ENCODE measurements at places on chromosomes 2 and 18.
A peak's percentile ranks its signal among the peaks of the same experiment; 100 is the strongest.

DNA sequence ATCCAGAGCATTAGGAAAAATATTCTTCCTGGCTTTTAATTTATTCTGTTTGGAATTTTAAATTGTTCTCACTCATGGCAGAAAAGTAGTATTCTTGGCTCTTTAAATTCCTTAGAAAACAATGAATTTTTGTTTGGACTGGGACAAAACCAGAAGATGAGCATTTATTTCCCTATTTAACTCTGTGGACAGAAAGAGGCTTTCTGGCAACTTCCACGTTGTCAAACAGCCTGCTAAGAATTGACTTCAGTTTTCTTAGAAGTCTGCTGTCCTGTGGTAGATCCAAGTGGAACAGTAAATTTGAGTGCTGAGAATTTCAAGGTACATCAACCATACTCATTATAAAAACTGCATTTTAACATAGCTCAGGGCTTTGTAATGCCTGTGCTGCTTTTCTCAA, 83.8 kb downstream of the MGAT5 start:
- no peak for DNase-seq
- no peak overlapping the region for H3K4me3 ChIP-seq
- H3K27ac ChIP-seq, result no peak overlapping the region
- H3K4me1 ChIP-seq, result no peaks in the 10 kb centered on the region
- no peaks in the 10 kb centered on the region for H3K27me3 ChIP-seq
- H3K36me3 ChIP-seq, result no peaks in the 10 kb centered on the region

- DNase-seq, result no peak
- no peaks in the 10 kb centered on the region for H3K36me3 ChIP-seq
- H3K27me3 ChIP-seq, result no peaks in the 10 kb centered on the region
- H3K4me3 ChIP-seq, result no peak overlapping the region
- H3K27ac ChIP-seq, result no peak overlapping the region
Observed at GRCh38 chr2:144441711-144442141, 78.2 kb downstream of the ZEB2 start.

GRCh38 chr2:38284971-38285370, 92.1 kb downstream of the ATL2 start:
- no peak for DNase-seq
- no peaks in the 10 kb centered on the region for H3K4me1 ChIP-seq
- no peak overlapping the region for H3K4me3 ChIP-seq
- H3K27ac ChIP-seq, result no peak overlapping the region
- no peaks in the 10 kb centered on the region for H3K36me3 ChIP-seq
- peaks cover 4% of the 10 kb centered on the region for H3K27me3 ChIP-seq

DNA sequence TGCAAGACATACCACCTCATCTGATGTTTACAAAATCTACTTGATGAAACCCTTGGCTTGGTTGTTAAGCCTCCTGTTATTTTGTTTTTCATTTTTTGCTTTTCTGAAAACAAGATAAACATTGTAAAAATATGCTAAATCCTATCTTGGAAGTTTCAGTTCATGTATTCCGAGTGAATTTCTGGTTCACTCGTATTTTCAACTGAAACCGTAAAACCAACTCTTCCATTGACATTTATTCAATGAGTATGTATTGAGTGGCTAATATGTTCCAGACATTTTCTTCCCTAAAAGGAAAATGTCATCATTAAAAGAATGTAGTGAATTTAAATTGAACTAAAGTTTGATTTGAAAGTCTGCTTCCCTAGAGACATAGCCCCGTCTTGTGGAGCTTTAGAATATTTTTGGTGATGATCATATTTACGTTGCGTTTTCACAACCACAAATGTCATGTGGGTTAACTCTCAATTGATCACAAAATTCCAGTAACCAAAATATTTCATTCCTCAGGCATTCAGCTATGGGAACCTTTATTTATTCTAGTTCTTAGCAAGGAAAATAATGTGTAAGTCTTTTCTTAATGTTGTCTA, 204.2 kb downstream of the MBD2 start:
- no peaks in the 10 kb centered on the region for H3K4me1 ChIP-seq
- H3K4me3 ChIP-seq, result no peak overlapping the region
- H3K27me3 ChIP-seq, result no peaks in the 10 kb centered on the region
- DNase-seq, result no peak
- no peaks in the 10 kb centered on the region for H3K36me3 ChIP-seq
- no peak overlapping the region for H3K27ac ChIP-seq

- H3K27me3 ChIP-seq, result no peaks in the 10 kb centered on the region
- no peak for DNase-seq
- no peak overlapping the region for H3K27ac ChIP-seq
- H3K4me1 ChIP-seq, result peaks cover 5% of the 10 kb centered on the region
- H3K36me3 ChIP-seq, result peaks cover 23% of the 10 kb centered on the region
- H3K4me3 ChIP-seq, result no peak overlapping the region
Observed at GRCh38 chr2:199405241-199405640, 52.5 kb downstream of the SATB2 start.

DNA sequence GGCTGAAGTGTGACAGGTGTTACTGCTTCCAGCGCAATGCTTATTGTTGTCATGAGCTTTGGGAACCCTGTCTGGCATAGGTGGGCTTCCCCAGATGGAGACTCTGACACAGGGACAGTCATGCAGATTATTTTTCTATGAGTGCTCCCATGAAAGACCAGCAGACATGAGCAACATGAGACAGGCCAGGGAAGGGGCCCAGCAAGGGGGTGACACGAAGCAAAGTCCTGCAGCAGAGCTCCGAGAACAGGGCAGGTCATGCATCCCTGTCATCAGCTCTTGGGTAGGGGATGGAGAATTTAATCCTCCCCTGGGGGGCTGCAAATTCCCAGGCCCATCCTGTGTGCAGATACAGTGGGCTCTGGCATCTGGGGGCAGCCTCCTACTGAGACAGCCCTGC, 77.4 kb downstream of the CTAGE1 start:
- H3K27ac ChIP-seq, result no peak overlapping the region
- no peak overlapping the region for H3K4me3 ChIP-seq
- H3K4me1 ChIP-seq, result no peaks in the 10 kb centered on the region
- H3K36me3 ChIP-seq, result no peaks in the 10 kb centered on the region
- peaks cover 3% of the 10 kb centered on the region for H3K27me3 ChIP-seq

DNA sequence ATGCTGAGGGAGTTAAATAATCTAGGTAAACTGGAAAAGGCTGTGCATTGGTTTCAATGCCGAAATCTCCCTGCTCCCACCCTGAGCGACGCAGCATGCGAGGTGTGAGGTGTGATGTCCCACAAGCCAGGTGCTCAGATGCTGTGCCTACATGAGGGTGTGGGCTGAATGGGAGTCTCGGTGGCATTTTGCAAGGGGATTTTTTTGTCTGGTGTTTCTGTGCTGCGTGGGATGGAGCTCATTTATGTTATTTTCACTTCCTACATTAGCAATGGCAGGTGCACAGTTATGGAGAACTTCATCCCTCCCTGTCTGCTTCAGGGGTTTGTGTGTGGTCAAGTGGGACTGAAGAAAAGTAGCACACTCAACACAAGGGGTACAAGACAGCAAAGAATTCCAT, 110.2 kb upstream of the CCDC68 start:
- no peaks in the 10 kb centered on the region for H3K36me3 ChIP-seq
- no peaks in the 10 kb centered on the region for H3K27me3 ChIP-seq
- H3K27ac ChIP-seq, result no peak overlapping the region
- H3K4me3 ChIP-seq, result no peak overlapping the region

DNA sequence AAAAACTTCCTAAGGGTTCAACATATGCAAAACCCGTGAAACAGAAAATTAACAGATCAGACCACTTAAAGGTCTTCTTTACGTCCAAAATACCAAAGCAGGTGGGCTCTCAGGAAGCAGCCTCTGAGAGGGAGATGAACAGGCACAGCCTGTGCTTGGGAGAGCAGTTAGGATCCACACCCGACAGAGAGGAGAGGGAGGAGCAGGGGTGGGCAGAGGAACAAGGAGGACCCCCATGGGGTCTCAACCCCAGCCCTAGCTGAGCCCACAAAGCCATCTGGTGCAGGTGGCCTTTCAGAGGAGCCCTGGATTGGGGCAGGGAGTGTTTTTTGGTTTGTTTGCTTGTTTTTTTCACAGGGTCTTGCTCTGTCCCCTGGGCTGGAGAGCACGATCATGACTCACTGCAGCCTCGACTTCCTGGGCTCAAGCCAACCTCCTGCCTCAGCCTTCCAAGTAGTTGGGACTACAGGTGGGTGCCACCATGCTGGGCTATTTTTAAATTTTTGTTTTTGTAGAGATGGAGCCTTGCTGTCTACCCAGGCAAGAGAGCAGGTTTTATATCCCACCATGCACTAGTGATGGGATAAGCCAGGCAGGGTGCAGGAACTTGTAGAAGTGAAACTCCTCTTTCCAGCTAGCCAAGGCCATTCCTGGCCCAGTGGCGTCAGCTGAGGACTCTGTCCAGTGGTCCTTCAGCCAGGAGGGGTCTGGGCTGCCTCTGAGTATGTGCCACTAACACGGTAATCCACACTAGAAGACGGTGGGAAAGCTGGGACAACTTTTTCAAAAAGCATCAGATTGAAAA, 154.1 kb upstream of the HDAC4 start:
- H3K4me1 ChIP-seq, result no peaks in the 10 kb centered on the region
- peaks cover 5% of the 10 kb centered on the region for H3K27me3 ChIP-seq
- no peak for DNase-seq
- H3K36me3 ChIP-seq, result no peaks in the 10 kb centered on the region
- no peak overlapping the region for H3K4me3 ChIP-seq

DNA sequence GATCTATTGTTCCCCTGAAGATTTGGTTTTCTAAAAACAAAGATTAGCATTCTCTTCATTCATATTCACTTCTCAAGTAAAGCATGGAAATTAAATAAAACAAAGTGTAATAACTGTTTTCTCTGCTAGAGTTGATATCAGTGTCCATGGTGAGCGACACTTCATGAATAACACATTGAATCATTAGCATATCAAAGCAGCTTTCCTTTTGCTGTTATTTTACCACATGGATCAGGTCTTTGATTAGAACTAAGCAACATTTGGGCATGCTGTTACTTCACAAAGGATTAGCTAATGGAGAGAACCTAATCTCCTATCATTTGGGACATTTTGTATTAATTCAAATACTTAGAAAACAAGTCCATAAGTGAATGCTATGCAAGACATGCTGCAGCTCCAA, 368.8 kb upstream of the CDH19 start:
- DNase-seq, result no peak
- H3K36me3 ChIP-seq, result no peaks in the 10 kb centered on the region
- H3K27ac ChIP-seq, result no peak overlapping the region
- no peak overlapping the region for H3K4me3 ChIP-seq
- H3K4me1 ChIP-seq, result no peaks in the 10 kb centered on the region
- H3K27me3 ChIP-seq, result no peaks in the 10 kb centered on the region

DNA sequence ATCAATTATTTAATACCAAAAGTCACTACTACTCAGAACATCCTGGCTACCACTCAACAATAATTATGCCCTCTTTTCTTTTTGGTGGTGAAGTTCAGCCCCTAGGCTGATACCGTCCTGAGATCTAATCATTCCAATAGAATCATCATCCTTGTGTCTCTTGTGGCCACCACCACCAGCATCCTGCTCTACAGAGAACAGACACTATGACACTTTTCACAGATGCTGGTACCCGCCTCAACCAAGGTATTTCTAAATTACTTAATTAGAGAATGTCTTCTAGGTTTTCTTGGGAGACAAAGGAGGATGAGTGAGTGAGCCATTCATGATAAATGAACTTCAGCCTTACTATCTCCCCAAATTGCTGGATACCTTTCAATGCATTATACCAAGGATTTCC, 60.0 kb downstream of the TDRD15 start:
- H3K36me3 ChIP-seq, result no peaks in the 10 kb centered on the region
- no peak overlapping the region for H3K27ac ChIP-seq
- H3K27me3 ChIP-seq, result no peaks in the 10 kb centered on the region
- H3K4me3 ChIP-seq, result no peak overlapping the region

DNA sequence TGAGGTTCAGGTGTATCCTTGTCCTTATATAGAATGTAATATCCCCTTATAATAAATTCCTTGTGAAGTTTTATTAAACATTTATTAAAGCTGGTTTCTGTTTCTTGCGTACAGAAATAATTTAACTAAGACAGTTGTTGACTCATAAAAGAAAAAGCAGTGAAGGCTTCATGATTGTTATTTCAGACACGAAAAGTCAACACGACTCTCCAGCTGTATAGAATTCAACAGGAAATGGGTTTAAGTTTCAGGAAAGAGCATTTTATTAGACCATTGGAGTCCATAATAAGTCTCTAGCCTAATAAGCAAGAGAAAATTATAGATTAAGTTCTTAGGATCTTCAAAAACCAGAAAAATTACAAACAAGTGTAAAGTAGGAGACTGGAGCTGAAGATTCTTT, 62.2 kb downstream of the KCNE4 start:
- no peaks in the 10 kb centered on the region for H3K27me3 ChIP-seq
- no peak overlapping the region for H3K4me3 ChIP-seq
- H3K4me1 ChIP-seq, result no peaks in the 10 kb centered on the region
- H3K27ac ChIP-seq, result no peak overlapping the region
- H3K36me3 ChIP-seq, result no peaks in the 10 kb centered on the region

DNA sequence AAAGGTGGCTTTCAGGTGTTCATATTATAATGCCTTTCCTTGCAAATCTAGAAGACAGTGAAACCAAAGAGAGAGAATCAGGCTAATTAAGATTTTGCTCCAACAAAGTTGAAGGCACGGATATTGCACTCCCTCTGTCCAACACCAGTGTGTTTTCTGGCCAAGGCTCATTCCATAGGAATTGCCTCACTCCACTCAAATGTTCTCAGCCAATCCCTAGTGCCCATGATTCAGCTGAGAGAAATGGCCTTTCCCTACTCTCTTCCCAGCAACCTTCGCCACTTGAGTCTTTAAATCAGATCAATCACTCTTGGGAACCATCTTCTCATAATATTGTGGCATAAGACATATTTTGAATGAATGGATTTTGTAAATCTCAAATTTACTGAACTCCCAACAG, 768.2 kb upstream of the ACVR2A start:
- H3K36me3 ChIP-seq, result no peaks in the 10 kb centered on the region
- H3K4me3 ChIP-seq, result no peak overlapping the region
- H3K27me3 ChIP-seq, result no peaks in the 10 kb centered on the region
- H3K27ac ChIP-seq, result no peak overlapping the region

- DNase-seq, result no peak
- peaks cover 7% of the 10 kb centered on the region for H3K4me1 ChIP-seq
- peak overlapping the region; percentile 94 for H3K4me3 ChIP-seq
- peaks cover 17% of the 10 kb centered on the region for H3K36me3 ChIP-seq
- H3K27ac ChIP-seq, result peak overlapping the region; percentile 86
- H3K27me3 ChIP-seq, result no peaks in the 10 kb centered on the region
Observed at GRCh38 chr2:97645112-97645694, 659 bp upstream of the COX5B start.

GRCh38 chr2:53516650-53517049, 251.0 kb upstream of the CHAC2 start:
- no peaks in the 10 kb centered on the region for H3K27me3 ChIP-seq
- no peaks in the 10 kb centered on the region for H3K4me1 ChIP-seq
- H3K4me3 ChIP-seq, result no peak overlapping the region
- H3K27ac ChIP-seq, result no peak overlapping the region
- DNase-seq, result no peak
- no peaks in the 10 kb centered on the region for H3K36me3 ChIP-seq

- H3K27me3 ChIP-seq, result no peaks in the 10 kb centered on the region
- H3K27ac ChIP-seq, result no peak overlapping the region
- H3K4me3 ChIP-seq, result no peak overlapping the region
- no peaks in the 10 kb centered on the region for H3K4me1 ChIP-seq
- DNase-seq, result no peak
- H3K36me3 ChIP-seq, result no peaks in the 10 kb centered on the region
Observed at GRCh38 chr2:152071518-152071917, 27.3 kb downstream of the CACNB4 start.
